SHP77 (cell line): ENCODE measurements at places on chromosomes 5 and 9.

DNA sequence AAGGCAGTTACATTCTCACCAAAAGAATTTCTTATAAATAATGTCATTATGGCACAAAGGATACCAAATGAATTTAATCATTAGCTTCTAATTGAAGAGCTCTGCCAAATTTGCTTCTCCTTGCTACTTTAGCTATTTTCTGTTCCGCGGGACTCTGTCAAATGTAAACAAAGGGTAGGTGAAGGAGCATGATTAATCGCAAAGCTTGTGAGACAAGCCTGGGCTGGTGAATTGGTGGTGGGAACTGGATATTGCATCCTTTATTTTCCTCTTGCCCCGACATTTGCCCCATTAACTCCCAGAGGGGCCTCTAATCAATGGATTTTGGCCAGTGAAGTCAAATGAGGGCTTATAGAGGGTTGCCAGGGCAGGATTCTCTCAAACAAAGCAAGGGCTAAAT is 234.2 kb upstream of the RFX3 start:
- peak; percentile 49 for DNase-seq

DNA sequence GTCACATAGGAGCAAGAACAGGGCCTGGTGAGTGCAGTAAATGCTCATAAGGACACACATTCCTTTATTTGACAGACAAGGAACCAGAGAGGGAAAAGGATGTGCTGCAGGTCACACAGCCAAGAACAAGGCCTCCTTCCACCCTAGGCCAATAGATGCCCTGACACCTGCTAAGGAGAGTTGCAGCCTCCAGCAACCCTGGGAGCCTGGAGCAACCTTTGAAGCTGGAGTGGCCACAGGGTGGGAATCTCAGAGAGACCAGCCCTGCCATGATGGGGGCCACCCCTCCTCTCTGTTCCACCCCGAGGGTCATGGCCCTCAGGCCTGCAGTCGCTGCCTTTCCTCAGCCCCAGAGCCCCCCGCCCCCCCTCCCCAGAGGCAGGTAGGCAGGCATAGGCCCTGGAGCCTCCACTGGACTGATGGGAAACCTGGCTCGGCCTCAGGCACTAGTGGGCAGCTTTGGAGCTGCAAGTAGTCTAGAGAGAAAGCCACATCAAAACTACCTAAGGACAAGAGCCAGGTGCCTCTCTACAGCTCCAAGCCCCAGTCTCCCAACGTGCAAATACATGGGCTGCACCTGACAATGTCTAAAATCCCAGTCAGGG is 116.1 kb upstream of the SPOCK1 start:
- DNase-seq, result no peak

GRCh38 chr5:54217826-54218503 is 92.4 kb downstream of the ARL15 start:
- DNase-seq, result peak; percentile 48

DNA sequence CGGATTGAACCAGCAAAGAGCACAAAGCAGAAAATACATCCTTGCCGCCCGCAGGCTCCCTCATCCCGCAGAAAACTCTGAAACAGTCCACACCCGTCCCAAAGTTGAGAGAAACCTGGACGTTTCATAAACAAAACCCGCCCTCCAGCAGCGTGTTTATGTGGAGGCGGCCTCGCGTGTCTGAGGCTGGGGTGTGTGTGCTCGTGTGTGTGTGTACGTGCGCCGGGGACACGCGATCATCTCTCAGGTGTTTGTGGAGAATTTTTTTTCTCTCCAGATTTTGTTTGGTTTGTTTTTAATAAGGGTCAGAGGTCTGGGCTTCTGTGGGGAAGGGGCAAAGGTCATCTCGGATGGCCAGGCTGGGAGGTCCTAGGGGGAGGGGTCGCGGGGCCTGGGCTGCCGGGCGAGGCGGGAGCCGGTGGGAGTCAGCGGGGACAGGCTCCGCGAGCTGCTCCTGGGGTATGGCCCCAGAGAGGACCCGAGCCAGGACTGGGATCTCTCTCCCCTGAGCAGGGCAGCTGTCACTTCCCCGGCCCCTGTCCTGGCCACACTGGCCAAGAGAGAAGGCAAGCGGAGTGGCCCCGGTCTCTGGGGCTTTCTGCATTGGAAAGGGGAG is 206.4 kb downstream of the C9orf50 start:
- no peak for DNase-seq

DNA sequence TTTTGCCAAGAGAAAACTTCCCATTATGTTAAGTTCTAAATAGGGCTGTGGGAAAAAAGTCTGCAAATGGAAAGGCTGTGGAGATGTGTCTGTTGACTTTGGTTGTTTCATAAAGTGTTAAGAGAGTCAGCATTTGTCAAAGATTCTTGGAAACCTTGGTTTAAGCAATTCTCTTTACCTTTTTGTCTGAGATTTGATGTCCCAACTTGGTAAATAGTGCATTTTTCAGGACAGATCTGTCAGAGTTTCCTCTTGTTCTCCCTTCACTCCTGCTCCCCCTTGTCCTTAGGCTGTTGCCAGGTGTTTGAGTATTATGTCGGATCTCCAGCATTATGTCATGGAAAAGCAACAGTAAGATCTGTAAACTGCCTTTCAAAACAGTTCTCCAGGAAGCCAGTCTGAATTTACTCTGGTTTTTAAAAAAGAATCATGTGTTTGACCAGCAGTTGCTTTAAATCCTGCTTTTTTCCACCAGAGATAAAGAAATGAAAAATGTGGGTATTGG is 79.1 kb upstream of the ADAMTSL1 start:
- DNase-seq, result no peak

DNA sequence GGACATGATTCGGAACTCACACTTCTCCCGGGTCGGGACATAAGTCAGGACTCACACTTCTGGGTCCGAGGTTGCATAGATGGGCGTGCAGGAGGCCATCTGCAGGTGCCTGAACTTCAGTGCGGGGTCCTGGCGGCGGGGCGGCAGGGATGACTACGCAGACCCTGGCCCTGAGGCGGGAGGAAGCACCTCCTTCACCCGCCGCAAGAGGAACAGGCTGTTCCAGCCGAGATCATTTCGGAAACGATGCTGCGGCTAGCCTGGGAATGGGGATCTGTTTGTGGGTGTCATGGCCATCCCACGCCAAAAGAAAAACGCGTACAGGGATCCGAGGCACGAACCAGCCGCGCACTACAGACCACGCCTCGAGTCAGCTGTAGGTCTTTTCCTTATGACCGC is 196.6 kb downstream of the TTLL11 start:
- DNase-seq, result no peak

DNA sequence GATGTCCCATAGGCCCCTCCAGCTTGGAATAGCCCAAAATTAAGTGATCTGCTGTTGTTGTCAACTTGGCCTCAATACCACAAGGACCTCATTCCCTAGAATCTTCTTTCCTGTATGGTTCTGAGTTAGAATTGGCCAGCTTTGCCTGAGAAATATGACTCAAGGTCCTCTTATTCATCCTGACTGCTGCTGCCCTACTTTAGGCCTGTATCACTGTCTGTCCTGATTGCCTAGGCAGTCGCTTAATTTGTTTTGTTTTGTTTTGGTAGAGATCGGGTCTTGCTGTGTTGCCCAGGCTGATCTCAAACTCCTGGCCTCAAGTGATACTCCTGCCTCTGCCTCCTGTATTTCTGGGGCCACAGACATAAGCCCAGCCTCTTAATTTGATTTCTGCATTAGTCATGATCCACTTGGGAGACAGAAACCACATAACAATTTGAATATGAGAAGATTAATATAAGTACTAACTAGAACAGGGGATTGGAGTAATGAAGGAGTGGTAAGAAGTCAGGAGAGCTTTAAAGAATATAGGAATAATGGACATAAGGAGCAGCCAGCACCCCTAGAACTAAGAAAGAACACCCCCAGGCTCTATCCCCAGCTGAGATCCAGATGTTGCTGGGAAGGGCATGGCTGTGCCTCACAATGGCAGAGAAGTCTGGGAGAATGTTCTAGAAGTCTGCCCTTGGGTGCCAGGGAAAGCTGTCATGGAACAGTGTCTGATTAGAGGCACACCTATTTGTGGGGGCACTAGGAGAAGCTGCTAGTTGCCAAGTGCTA is 4.6 kb downstream of the TEX53 start:
- no peak for DNase-seq

GRCh38 chr9:109717342-109717741 is 62.7 kb upstream of the PALM2AKAP2 start:
- DNase-seq, result no peak

GRCh38 chr5:344668-345067 is 23.2 kb downstream of the AHRR start:
- no peak for DNase-seq

DNA sequence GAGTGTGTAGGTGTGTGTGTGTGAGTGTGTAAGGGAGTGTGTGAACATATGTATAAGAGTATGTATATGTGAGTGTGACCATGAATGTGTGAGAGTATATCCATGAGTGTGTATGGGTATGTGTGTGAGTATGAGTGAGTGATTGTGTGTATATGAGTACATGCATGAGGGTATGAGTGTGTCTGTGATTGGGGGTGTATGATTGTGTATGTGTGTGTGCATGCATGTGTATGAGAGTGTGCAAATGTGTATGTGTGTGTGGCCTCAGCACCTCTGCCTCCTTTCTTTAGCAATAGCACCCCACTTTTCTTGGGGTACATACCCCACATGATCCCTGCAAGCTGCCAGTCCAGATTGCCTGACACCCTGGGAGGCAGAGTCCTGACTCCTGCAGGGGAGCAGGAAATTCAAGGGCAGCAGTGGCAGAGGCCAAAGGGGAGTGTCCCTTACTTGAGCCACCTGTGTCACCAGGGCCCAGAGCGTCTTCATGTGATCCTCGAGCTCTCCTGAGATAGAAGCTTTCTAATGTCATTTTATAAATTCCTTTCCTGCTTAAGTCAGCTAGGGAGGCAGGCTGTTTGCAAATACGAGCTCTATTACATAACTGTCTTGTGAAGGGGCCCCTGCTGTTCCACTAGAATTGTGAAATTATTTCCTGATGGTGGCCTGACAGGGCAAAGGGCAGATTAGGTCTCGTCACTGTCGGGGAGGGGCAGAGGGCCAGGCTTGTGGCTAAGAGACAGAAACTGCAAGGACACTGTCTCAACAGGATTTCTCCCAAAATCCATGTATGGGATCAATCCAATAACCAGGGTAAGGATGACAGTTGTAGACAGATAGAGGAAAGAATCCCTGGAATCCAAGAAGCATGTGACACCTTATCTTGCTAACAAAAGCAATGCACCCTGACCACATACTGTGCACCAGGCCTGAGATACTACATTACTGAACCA is 389.1 kb downstream of the GADD45G start:
- DNase-seq, result no peak

DNA sequence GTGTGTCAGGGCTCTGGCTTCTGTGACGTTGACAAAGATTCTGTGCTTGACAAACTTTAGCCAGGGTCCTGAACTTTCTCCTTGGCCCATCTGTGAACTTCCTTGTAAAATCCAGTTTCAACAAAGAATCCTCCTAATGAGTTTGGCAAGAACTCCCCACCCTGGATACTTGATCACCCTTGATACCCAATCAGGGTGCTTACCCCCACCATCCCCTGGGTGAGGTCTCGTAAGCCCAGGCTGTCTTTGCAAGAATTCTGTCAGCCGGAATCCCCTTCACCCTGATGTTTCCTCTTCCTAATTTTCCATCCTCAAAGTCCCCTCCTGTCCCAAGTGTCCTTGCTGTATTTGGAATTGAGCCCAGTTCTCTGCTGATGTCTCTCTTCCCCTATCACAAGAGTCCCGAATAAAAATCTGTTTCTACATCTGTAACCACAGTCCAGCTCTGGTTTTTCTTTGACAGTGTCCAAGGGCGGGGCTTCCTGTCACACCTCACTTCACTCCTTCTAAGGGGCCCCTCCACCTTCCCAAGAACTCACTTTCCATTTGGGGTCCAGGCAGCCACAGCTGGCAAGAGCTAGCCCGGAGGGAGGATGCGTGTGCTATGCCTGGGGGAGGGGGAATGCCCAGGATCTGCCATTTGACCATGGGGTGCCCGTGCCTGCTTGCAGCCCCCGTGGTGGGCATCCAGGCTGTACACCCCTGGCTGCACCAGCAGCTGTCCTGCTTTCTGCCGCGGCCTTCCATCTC is 2.7 kb upstream of the CARD19 start:
- no peak for DNase-seq

GRCh38 chr9:134224127-134224526 is 59.8 kb upstream of the RNU6ATAC start:
- DNase-seq, result no peak

GRCh38 chr5:93748875-93749397 is 7.5 kb upstream of the POU5F2 start:
- DNase-seq, result no peak

DNA sequence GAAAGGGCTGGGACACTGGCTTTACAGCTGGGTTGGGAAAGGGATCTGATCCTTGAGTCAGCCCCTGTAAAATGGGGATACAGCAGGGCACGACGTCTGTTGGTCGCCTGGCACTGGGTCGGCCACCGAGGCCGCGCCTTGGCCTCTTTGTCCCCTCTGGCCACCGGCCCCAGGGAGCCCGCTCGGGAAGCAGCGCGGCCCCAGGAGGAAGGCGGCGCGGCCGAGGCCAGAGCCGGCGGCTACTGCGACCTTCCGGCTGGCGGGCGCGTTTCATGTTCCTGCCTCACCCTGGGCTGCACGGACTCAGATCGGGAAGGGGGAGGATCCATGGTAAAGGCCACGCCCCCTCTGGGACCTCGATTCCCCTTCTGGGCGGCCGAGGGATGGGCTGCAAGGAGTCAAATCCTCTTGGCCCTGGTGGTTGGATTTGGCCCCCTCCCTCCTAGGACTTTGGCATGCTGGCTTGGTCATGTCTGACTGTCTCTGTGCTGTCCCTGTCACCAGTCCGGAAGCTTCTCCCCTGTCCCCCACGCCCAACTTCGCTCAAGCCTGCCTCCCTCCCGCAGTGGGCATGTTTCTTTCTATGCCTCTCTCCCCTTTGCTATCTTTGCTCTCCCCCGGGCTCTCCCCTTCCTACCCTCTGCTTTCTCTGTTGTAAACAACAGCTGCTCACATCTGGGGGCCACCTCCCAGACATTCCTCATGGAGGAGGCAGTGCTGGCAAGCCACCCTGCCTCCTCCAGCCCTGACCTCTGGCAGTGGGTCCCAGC is 25.8 kb downstream of the FPGS start:
- no peak for DNase-seq

GRCh38 chr9:11135851-11136250 is 523.0 kb upstream of the PTPRD start:
- DNase-seq, result no peak

DNA sequence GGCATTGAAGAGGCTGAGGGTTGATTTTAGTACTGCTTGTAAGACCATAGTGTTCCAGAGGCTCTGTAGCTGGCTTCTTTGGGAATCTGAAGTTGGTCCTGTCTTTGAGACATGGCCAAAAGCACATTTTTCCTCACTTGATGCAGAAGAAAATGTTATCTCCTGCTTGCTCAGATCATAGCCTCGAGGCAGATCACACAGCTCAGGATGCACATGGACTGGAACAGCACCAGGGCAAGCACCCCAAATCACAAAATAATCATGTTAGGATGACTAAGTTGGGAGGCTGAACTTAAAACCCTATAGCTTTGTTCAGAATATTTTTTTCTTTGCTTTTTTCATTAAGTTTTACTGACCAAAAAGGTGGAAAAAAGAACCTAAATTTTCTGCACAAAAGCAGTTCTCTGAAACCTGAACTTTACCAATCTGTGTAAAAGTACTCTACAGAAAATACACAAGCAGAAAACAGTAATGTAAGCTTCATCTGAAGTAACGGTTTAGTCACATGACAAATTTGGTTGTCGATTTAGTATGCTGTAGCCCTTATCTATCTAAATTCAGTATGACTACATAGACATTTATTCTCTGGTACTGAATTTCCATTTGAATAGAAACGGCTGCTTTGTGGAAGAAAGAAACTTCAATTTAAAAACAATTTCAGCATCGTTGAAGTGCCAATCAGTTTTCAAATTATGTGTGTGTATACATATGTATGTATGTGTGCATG is 3.4 kb downstream of the KLHL9 start:
- no peak for DNase-seq

- peak; percentile 67 for DNase-seq
Measured at GRCh38 chr9:128007566-128008138, 26.9 kb upstream of the EEIG1 start.

- no peak for DNase-seq
Measured at GRCh38 chr5:61746831-61747575, 414.9 kb downstream of the ZSWIM6 start.
